ENCODE measurements at places on chromosomes 6 and 20.

GRCh38 chr6:164998297-164998696 is 311.1 kb downstream of the C6orf118 start:
- DNase-seq: no peak

DNA sequence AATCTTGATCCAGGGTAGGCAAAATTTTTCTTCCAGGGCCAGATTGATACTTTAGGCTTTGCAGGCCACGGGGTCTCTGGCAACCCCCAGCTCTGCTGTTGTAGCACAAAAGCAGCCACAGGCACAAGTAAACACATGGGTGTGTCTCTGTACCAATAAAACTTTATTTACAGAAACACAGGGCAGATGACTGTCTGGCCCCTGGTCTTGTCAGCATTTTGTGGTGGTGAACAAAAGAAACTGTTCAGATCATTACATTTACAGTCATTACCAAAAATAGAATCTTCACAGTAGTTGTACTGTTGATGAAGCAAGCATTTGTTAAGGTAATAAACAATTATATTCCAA is 45.0 kb upstream of the KIF25 start:
- DNase-seq: no peak

GRCh38 chr6:150547502-150548222 is 52.0 kb upstream of the PLEKHG1 start:
- no peak for DNase-seq

- DNase-seq: no peak
These were observed 3.7 kb downstream of the AK9 start for GRCh38 chr6:109687271-109687761.

- DNase-seq: no peak
These were observed 126.8 kb downstream of the SNX5 start for GRCh38 chr20:17841751-17842215.
